ENCODE measurements at places on chromosomes 2 and 18.

GRCh38 chr2:192017844-192018243 lies 171.0 kb upstream of the CAVIN2 start:
- no peak for DNase-seq

GRCh38 chr2:97848306-97848705 lies 134.9 kb downstream of the ZAP70 start:
- DNase-seq: no peak

DNA sequence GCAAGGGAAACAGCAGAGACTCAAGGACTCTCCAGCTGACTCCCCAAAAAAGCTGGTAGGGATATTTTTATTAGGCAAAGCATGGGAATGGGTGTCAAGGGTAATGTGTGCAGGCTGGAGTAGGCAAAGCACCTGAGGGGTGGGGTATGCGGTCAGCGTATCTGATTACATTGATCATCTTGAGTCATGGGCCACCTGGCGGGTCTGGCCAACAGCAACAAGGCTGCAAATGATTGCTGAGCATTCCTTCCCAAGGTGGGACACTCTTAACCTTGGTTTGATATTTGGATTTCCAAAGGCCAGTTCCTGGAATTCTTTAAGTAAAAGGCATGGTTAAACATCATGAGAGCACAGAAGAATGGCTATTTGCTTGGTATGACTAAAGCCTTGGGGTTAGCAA lies 32.6 kb upstream of the CCBE1 start:
- DNase-seq: no peak

DNA sequence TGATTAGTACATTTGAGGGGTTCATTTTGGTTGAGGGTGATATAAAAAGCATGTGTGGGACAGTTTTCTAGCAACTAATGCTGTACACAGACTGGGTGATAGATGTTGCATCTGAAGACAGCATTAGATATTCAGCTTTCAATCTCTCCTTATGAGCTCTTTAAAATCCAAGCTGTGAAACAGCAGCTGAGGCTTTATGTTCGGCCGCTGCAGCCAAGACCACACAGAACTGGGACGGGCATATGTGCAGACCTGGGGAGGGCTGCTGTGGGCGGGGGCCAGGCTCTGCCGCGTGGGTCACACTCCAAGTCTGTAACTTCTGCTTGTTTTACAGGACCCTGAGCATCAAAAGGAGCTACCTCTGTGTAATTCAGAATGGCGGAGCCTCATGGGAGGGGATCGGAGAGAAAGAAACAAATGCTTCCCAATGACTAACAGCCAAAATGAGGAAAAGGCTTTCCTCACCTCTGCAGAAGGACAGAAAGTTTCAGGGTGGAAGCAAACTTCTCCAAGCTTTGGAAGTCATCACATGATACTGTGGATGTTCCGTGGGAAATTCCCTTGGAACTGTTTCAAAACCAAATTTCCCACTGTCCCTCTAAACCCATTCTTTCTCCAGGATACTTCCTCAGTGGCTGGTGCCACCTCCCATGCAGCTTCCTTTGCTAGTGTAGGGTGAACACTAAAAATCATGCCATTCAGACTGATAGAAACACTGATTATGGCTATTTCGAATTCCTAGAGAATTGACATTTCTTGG lies 711.9 kb upstream of the ID2 start:
- no peak for DNase-seq

All from LHCN-M2 (cell line).